ENCODE measurements at places on chromosomes 16 and 17. TPM values are rescaled to one million over a fixed set of nuclear protein-coding genes. Genes with fewer than 3 reads are reported as not detected.

The GLOD4 gene
- total RNA-seq: 45.2 TPM

The PYY gene
- total RNA-seq: not detected

The MAP3K14 gene
- 3.3 TPM for total RNA-seq

The HSPB9 gene
- not detected for total RNA-seq

The CD300E gene
- not detected for total RNA-seq

The MED13 gene
- 41.2 TPM for total RNA-seq

The BRIP1 gene
- total RNA-seq: 11.6 TPM

The MILR1 gene
- total RNA-seq: 6.5 TPM

The UMOD gene
- total RNA-seq: not detected

The COG1 gene
- total RNA-seq: 19.8 TPM

The SLC12A3 gene
- total RNA-seq: not detected

The BTBD17 gene
- not detected for total RNA-seq

The CSH2 gene
- total RNA-seq: not detected

The GFAP gene
- not detected for total RNA-seq

The DERL2 gene
- total RNA-seq: 19.0 TPM

The KRTAP1-5 gene
- total RNA-seq: 2.2 TPM

The SECTM1 gene
- 198 TPM for total RNA-seq

The KRT32 gene
- total RNA-seq: not detected

The SARM1 gene
- 6.1 TPM for total RNA-seq

The USP10 gene
- 54.9 TPM for total RNA-seq

The ITGAD gene
- total RNA-seq: not detected

The STAC2 gene
- not detected for total RNA-seq

The IRX3 gene
- total RNA-seq: under 0.01 TPM

The CRYM gene
- total RNA-seq: 2.3 TPM

The WWP2 gene
- 29.2 TPM for total RNA-seq

The RNF227 gene
- total RNA-seq: 2.8 TPM

The WNT9B gene
- total RNA-seq: not detected

The ENKD1 gene
- 21.8 TPM for total RNA-seq

The GCGR gene
- total RNA-seq: not detected

The PPP1R1B gene
- 0.66 TPM for total RNA-seq

The MT1E gene
- total RNA-seq: 167 TPM

The SLC13A2 gene
- not detected for total RNA-seq

The ZMYND15 gene
- total RNA-seq: 0.33 TPM

The KRT39 gene
- total RNA-seq: not detected

The KCNH6 gene
- total RNA-seq: not detected

The TRIM37 gene
- total RNA-seq: 39.3 TPM

The GP1BA gene
- not detected for total RNA-seq

The SLC35G3 gene
- total RNA-seq: not detected

The TMC8 gene
- total RNA-seq: not detected

The MAP2K4 gene
- 34.9 TPM for total RNA-seq

The KRTAP1-1 gene
- total RNA-seq: not detected

The EPOP gene
- 0.99 TPM for total RNA-seq

The FAM20A gene
- total RNA-seq: 25.1 TPM

The GSG1L gene
- not detected for total RNA-seq

The KRTAP4-9 gene
- total RNA-seq: not detected
